Progenitor cell of endocrine pancreas (in vitro differentiated cells): ENCODE measurements at places on chromosomes 6 and 20. TPM values are rescaled to one million over a fixed set of nuclear protein-coding genes. Genes with fewer than 3 reads are reported as not detected.

GRCh38 chr6:138103871-138104270 lies 3.3 kb downstream of the PERP start:
- H3K4me1 ChIP-seq, result peaks cover 29% of the 10 kb centered on the region
- DNase-seq, result no peak
- H3K4me3 ChIP-seq, result no peak overlapping the region
- no peaks in the 10 kb centered on the region for H3K27me3 ChIP-seq
- H3K27ac ChIP-seq, result peak overlapping the region; percentile 56

DNA sequence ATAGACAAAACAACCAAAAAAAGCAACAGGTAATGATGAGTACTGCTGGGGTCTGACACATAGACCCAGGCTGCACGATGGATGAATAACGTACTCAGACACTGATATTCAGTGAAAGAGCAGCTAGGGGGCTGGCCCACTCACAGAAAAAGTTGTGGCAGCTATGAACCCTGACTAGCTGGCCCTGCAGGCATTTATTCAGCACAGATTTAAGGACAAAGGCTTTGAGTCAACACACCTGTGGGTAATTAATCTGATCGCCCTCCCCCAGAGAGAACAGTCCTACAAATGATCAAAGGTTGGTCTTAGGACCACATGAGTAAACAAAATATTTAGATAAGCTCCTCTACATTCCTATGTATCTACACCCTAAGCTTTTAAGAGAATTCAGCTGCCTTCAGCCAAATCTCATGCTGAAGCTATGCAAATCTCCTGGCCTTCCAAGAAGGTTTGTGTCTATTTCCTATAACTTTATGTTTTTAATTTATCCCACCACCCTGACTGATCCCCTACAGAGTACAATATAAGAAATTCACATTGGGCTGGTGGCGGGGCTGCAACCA lies 81.7 kb upstream of the NXT1 start:
- peaks cover 5% of the 10 kb centered on the region for H3K36me3 ChIP-seq
- H3K27ac ChIP-seq, result no peak overlapping the region
- no peak overlapping the region for H3K4me3 ChIP-seq
- no peak for DNase-seq

DNA sequence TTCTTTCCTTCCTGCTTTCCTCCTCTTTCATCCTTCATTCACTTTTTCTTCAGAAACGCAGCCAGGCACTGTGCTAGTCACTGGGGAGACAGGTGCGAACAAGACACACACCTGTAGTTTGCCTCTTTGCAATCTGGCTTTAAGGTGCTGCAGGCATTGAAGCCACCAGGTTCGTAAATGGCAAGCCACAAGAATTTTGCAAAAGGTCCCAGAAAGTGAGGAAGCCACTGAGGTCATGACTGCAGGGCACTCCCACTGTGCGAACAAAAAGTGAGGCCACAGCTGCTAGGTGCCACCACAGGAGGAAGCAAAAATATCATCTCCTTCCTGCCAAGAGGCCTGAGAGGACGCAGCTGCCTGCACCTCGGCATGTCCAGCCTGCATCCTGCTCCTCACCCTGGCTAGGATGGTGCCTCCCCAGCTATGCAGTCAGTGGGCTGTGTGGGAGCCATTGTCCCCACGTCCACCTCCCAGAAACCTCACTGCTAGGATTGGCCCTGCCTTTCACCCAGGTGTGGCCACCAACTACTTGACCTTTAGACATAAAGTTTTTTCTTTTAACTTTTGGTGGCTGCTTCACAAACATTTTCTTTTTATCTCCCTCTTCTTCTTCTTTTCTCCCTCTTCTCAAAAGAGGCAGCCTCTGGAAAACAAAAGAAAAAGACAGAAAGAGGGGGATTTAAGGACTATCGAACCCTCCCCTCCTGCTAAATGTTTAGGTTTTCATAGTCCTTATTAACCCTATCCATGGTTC lies 230.8 kb downstream of the BCAS1 start:
- no peaks in the 10 kb centered on the region for H3K27me3 ChIP-seq
- H3K4me3 ChIP-seq, result no peak overlapping the region
- no peaks in the 10 kb centered on the region for H3K36me3 ChIP-seq
- H3K4me1 ChIP-seq, result no peaks in the 10 kb centered on the region

DNA sequence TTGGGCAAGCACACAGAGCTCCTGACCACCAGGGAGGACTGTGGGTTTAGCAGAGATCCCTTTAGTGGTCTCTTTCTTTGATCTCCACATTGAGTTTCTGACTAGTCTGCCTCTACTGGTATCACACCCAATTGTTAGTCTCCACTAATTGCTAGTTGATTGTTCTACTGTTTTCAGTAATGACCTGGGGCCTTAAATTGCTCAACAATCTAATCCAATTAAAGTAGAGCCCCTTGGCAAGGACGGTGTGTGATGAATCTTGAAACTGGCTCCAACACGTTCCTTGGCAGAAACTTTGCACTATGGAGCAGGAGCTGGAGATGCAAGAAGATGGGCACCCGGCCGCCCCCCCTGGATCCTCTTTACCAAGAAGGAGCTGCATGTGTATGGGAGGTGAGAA lies 12.3 kb downstream of the FAM50B start:
- no peak overlapping the region for H3K27ac ChIP-seq
- no peaks in the 10 kb centered on the region for H3K36me3 ChIP-seq
- H3K27me3 ChIP-seq, result no peaks in the 10 kb centered on the region
- peaks cover 5% of the 10 kb centered on the region for H3K4me1 ChIP-seq
- no peak for DNase-seq

GRCh38 chr6:127013865-127014264 lies 104.6 kb upstream of the RSPO3 start:
- H3K4me3 ChIP-seq, result no peak overlapping the region
- peaks cover 82% of the 10 kb centered on the region for H3K27me3 ChIP-seq
- H3K27ac ChIP-seq, result no peak overlapping the region
- no peaks in the 10 kb centered on the region for H3K36me3 ChIP-seq
- no peak for DNase-seq

DNA sequence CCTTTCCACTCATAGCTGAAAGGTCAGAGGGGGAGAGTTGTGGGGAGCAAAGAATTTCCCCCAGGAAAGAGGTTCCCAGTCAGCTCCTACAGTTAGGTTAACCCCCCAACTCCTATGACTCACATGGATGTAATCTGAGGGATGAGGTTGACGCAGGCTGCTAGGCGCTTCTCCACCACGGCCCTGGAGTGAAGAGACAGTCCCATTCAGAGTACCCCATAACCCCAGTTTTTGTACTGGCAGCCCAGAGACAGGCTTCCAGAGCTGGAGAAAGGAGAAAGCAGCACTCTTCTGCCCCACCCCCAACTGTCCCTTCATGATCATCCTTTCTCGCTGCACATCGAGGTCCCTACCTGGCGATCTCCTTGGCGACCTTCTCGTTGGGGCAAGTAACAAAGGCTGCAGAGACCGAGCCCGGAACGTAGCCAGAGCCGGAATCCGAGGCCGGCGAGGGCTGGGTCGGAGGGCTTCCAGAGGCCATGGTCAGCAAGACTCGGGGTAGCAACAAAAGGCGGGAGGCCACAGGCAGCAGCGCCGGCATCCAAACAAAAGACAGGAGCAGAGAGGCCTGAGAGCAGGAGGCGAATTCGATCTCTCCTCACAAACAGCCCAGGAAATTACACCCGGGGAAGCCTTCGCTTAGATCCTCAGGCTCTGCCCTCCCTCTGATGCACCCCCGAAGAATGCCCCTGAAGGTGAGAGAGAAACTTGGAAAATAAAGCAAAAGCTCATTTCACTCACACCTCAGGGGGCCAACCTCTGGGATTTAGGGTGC lies 592 bp downstream of the CUTA start:
- H3K27me3 ChIP-seq, result no peaks in the 10 kb centered on the region
- no peak for DNase-seq
- peak overlapping the region; percentile 99 for H3K27ac ChIP-seq
- H3K4me3 ChIP-seq, result peak overlapping the region; percentile 98
- peaks cover 39% of the 10 kb centered on the region for H3K4me1 ChIP-seq

- H3K36me3 ChIP-seq, result peaks cover 23% of the 10 kb centered on the region
- H3K27me3 ChIP-seq, result no peaks in the 10 kb centered on the region
- no peak overlapping the region for H3K27ac ChIP-seq
- H3K4me3 ChIP-seq, result no peak overlapping the region
- DNase-seq, result no peak
- H3K4me1 ChIP-seq, result no peaks in the 10 kb centered on the region
Measured at GRCh38 chr6:22106961-22107360, 189.9 kb downstream of the PRL start.

DNA sequence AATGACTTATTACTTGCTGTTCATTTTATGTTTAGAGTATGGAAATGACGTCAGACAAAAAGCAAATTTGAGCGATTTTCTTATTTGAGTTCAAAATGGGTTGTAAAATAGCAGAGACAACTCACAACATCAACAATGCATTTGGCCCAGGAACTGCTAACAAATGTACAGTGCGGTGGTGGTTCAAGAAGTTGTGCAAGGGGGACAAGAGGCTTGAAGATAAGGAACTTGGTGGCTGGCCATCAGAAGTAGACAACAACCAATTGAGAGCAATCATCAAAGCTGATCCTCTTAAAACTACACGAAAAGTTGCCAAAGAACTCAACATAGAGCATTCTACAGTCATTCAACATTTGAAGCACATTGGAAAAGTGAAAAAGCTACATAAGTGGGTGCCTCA lies 43.8 kb downstream of the REV3L start:
- no peak overlapping the region for H3K4me3 ChIP-seq
- H3K4me1 ChIP-seq, result peaks cover 3% of the 10 kb centered on the region
- no peaks in the 10 kb centered on the region for H3K27me3 ChIP-seq
- H3K36me3 ChIP-seq, result peaks cover 21% of the 10 kb centered on the region
- H3K27ac ChIP-seq, result no peak overlapping the region

DNA sequence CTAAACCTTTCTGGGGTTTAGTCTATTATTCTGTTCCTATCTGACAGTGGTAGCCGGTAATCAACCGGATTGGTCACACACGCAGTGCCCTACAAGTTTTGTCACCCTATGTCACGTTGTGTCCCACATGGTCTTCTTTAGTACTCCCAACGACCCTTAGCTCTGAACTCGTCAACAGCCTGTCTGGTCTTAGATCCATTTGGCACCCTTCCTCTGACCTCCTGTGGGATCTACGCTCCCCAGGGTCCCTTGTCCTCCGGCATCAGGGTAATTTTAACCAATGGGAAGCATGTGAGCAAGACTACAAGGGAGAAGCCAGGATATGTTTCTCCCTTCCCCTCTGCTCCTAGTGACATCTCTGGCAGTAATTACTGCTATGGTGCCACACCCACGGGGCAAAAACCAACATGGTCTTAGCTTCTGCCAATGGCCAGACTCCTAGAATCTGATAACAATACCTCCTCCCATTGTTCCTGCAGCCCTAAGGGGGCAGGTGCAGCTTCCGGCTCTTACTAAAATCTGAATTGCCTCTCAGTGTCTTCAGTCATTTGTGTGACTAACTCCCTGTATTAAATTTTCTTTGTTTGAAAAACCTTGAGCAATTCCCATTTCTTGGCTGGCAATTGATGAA lies 56.6 kb downstream of the MAFB start:
- peaks cover 4% of the 10 kb centered on the region for H3K4me1 ChIP-seq
- peak overlapping the region; percentile 35 for H3K27ac ChIP-seq
- no peaks in the 10 kb centered on the region for H3K27me3 ChIP-seq
- DNase-seq, result no peak
- H3K4me3 ChIP-seq, result no peak overlapping the region

DNA sequence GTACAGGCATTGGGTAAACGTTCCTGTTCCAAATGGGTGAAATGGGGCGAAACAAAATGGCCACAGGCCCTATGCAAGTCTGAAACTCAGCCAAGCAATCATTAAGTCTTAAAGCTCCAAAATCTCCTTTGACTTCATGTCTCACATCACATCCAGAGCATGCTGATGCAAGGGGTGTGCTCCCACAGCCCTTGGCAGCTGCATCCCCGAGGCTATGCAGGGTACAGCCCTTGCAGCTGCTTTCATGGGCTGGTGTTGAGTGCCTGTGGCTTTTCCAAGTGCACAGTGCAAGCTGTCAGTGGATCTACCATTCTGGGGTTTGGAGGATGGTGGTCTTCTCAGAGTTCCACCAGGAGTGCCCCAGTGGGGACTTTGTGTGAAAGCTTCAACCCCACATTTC lies 270.0 kb upstream of the CDYL start:
- no peaks in the 10 kb centered on the region for H3K36me3 ChIP-seq
- peaks cover 3% of the 10 kb centered on the region for H3K27me3 ChIP-seq
- DNase-seq, result no peak
- no peaks in the 10 kb centered on the region for H3K4me1 ChIP-seq
- no peak overlapping the region for H3K4me3 ChIP-seq

GRCh38 chr20:36888880-36889516 lies 13.1 kb downstream of the TLDC2 start:
- H3K36me3 ChIP-seq, result no peaks in the 10 kb centered on the region
- H3K4me1 ChIP-seq, result peaks cover 2% of the 10 kb centered on the region
- H3K27ac ChIP-seq, result no peak overlapping the region
- H3K27me3 ChIP-seq, result no peaks in the 10 kb centered on the region

- peaks cover 5% of the 10 kb centered on the region for H3K4me1 ChIP-seq
- no peaks in the 10 kb centered on the region for H3K36me3 ChIP-seq
- DNase-seq, result no peak
Measured at GRCh38 chr6:43280234-43280633, 17.8 kb upstream of the SLC22A7 start.

DNA sequence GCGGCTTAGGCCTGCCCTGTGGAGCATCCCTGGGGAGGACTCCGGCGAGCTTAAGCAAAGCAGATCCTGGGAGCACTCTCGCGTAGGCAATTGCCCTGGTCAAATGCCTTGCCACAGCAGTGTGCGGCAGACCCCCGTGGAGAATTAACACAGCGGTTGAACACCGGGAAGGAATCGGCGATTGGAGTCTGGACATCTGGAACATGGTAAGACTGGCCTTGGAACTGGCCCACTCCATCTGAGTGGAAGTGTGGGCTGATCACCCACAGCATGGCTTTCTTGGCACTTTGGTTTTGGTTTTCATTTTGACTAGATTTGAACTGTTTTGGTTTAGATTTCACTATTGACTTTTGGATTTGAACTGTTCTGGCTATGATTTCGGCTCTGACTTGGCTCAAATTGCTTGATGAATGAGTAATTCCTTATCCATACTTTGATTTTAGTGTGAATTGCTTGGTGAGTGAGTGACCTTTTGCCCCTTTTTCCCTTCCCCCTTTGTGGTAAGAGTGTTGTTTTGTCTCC lies 300.7 kb downstream of the RNGTT start:
- H3K27ac ChIP-seq, result no peak overlapping the region
- no peak for DNase-seq
- peaks cover 52% of the 10 kb centered on the region for H3K36me3 ChIP-seq
- H3K27me3 ChIP-seq, result no peaks in the 10 kb centered on the region
- H3K4me3 ChIP-seq, result no peak overlapping the region
- no peaks in the 10 kb centered on the region for H3K4me1 ChIP-seq

GRCh38 chr20:61560361-61560853 lies 308.3 kb downstream of the CDH4 start:
- peaks cover 50% of the 10 kb centered on the region for H3K27me3 ChIP-seq
- no peak overlapping the region for H3K27ac ChIP-seq
- peaks cover 2% of the 10 kb centered on the region for H3K4me1 ChIP-seq
- H3K4me3 ChIP-seq, result no peak overlapping the region

- peaks cover 23% of the 10 kb centered on the region for H3K4me1 ChIP-seq
- H3K4me3 ChIP-seq, result no peak overlapping the region
- peaks cover 3% of the 10 kb centered on the region for H3K27me3 ChIP-seq
- peak overlapping the region; percentile 16 for H3K27ac ChIP-seq
- DNase-seq, result no peak
- no peaks in the 10 kb centered on the region for H3K36me3 ChIP-seq
Measured at GRCh38 chr6:6760002-6760401, 171.5 kb downstream of the LY86 start.

Gene PACSIN1
- total RNA-seq, result 0.72 and 0.89 TPM in 2 replicates

Gene ECT2L
- total RNA-seq, result not detected in 2 replicates

Gene PCSK2
- total RNA-seq, result 11.5 and 12.6 TPM in 2 replicates

Gene SAMHD1
- 15.1 and 17.1 TPM in 2 replicates for total RNA-seq

Gene MAFB
- total RNA-seq, result 5.9 and 6.1 TPM in 2 replicates

Gene DDX27
- 41.7 and 46.0 TPM in 2 replicates for total RNA-seq

Gene C4B
- 6.6 and 8.4 TPM in 2 replicates for total RNA-seq
